ENCODE measurements at places on chromosomes 16 and 17.

- no peak for DNase-seq
Observed at GRCh38 chr16:11231367-11231970, 24.5 kb downstream of the SOCS1 start.

DNA sequence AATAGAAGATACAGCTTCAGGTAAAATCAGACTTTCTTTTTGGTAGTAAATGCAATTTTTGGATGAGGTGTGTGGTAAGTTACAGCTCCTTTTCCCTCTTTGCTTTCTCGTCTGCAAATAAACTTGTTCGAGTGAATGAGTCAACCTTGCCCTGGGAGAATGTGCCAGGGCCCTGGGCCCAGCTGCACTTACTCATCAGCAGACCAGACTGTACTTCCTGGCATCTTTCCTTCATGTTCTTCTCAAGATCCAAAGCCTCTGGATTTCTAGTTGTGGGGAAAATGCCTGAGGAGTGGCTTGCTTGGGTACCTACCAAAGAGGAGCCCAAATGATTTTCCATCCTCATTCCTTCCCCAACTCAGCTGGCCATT, 5.4 kb upstream of the G6PC1 start:
- DNase-seq = no peak

DNA sequence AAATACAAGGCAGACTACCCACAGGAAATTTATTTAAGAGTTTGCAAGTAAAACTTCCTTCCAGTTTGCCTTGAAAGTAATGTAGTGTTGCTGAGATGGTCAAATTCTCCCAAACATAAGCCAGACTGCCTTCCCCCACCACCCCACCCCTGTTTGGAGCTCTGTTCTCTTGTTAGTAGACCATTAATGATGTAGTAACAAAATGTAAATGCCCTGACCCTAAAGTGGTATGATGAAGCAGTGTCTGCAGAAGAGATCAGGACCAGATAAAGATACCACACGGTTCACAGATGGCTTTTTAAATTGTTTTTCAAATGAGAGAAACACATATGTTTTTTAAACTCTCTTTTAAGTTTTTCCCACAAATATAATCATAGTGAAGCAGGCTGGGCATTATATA, 136.4 kb upstream of the TMEM97 start:
- DNase-seq = no peak

- no peak for DNase-seq
Observed at GRCh38 chr17:36675250-36675649, 73.9 kb downstream of the MRM1 start.

DNA sequence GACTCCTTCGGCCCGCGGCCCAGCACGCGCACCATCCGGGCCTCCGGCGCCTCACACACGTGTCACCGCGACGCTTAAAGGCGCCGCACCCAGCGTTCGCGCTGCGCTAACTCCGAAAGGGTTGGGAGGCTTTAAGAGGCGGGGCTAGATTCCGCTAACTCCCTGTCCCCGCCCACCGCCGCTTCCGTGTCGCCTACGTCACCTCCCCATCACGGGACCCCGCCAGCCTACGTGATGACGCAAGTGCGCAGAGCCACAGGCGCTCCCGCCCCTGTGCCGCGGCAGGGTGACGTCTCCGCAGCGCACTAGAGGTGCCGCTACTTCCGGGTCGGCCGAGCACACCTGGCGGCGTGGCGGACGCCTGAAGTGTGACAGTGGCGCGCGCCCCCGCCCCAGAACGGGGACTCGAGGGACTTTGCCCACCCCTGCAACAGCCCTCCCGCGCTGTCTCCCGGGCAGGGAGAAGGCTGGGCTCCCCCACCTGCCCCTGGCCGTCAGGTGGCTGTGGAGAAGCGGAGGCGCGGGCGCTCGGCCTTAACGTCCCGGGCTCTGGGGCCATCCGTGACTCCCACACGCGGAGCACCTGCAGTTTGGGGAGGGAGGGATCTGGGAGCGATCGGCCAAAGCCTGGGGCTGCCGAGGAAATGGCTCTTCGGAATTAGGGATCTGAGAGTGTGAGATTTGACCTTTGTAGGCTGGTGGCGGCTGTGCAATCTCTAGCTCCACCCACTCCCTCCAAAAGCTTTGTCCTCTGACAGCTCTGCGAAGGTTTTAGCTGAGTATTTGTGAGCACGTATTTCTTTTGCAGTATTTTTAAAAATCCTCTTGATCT, at the start of gene USP36:
TSS of gene USP36 (minus strand) at position 35 of the 832 bp plus-strand sequence. CDS start 4,451 bp downstream, outside the sequence.
- peak; percentile 81 for DNase-seq

- DNase-seq = no peak
Observed at GRCh38 chr17:8479431-8479947, 43.8 kb downstream of the NDEL1 start.

DNA sequence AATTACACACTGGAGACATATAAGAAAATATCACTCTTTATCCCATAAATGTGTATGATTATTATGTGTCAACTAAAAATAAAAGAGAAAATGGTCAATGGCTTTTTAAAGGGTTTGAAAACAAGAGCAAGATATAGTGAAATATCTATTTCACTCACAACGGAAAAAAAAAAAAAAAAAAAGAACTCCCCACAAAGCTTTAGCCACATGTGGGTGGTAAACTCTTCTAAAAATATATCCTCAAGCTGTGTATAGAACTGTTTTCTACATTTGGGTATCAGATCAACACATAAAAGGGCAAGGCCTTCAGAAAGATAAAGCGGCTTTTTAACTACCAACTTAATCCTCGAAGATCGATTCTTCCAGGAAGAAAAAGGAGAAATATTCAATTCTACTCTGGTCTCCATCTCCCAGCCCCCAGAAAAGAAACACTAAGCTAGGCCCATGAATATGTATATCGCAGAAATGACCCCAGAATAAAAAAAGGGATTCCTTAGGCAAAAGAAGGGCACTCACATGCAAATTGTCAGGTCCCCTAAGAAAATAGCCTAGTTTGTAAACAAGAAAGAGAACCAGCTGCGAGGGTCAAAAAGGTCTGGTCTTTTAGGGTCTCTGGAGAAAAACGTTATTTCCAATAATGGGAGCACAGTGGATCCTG, 4.4 kb downstream of the LITAF start:
- DNase-seq = no peak

DNA sequence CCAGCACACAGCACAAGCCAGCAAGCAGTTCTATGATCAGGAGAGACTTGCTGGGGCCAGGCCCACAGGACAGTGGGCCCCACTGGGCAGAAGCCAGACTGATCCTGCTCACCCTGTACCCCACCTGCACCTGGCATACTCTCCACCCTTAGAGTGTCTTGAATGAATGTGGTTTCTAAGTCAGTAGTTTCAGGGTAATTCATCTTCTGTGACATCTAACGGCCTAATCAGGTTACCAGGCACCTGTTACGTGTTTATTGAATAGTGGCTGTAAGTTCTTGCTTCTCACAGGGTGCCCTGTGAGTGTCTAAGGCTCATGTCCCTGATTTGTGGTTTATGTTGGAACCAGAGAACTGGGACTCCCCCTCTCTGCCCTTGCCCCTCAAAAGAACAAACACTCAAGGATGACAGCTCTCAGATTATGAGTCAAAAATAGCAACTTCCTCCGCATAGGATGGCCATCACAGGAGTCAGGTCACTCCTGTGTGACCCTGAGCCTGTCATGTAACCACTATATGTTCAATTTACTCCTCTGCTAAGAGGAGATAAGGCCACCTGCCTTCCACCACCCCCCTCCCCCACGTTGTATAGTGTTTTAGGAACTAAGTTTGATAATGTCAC, 7.0 kb upstream of the OR2C1 start:
- DNase-seq = no peak

- no peak for DNase-seq
Observed at GRCh38 chr16:81547939-81548216, 103.3 kb downstream of the CMIP start.

DNA sequence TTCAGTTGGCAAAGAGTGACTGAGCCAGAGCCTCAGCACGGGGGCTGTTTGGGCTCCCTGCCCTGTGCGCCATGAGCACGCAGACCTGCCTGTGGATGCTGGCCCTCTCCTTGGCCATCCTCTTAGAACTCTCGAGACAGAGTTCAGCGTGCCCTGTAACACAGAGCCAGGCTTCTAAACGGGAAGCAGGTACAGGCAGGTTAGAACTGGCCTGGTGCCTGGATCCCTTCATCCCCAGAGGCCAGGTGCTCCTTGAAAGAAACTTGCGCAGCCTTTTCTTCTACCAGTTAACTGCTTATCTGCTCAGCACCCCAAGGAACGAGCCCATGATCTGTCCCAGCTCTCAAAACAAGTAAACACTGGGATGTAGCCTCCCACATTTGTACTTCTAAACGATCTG, 6.9 kb downstream of the CCNF start:
- DNase-seq = no peak

DNA sequence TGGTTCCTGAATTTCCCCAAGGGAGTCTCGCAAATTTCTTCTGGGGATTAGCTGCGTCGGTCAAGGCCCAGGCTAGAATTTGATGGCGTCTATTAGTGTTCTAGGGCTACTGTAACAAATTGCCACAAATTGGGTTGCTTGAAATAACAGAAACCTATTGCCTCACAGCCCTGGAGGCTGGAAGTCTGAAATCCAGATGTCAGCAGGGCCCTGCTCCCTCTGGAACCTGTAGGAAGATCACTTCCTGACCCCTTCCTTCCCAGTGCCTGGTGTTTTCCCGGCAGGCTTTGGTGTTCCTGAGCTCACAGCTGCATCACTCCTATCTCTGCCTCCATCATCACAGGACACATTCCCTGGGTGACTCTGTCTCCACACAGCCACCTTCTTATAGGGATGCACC, 24.4 kb downstream of the DHRS7C start:
- DNase-seq = no peak

- DNase-seq = no peak
Observed at GRCh38 chr17:57425903-57426880, 169.9 kb downstream of the MSI2 start.

DNA sequence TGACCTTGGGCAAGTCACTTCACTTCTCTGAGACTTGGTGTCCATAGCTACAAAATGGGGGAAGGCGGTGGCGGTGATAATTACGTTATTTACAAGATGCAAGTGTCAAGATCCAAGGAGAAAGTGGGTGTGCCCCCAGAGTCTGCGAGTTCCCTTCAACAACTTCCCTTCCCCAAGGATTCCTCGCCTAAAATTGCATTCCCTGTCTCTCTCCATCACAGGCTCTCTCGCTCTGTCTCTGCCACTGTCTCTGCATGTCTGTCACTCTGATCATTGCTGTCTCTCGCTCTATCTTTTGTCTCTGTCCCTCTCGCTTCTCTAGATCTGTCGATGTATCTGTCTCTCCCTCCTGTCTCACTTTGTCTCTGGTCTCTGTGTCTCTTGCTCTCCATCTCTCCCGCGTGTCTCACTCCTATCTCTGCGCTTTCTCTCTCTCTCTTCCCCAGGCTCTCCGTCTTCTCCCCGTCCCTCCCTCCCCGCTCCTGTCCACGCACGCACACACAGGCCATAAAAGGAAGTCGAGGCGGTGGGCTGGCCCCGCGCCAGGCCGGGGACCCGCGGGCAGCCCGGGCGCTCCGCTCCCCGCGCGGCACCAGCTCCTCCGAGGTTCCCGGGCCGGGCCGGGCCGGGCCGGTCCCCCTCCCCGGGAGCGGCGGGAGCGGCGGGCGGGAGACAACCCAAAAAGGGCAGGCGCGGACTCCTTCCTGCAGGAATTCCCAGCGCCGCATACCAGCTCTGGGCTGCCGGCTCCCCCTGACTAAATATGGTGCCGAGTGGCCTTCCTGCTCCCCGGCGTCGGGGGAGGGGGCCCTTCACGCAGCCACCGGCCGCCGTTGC, 1.1 kb upstream of the MYH11 start:
- no peak for DNase-seq

DNA sequence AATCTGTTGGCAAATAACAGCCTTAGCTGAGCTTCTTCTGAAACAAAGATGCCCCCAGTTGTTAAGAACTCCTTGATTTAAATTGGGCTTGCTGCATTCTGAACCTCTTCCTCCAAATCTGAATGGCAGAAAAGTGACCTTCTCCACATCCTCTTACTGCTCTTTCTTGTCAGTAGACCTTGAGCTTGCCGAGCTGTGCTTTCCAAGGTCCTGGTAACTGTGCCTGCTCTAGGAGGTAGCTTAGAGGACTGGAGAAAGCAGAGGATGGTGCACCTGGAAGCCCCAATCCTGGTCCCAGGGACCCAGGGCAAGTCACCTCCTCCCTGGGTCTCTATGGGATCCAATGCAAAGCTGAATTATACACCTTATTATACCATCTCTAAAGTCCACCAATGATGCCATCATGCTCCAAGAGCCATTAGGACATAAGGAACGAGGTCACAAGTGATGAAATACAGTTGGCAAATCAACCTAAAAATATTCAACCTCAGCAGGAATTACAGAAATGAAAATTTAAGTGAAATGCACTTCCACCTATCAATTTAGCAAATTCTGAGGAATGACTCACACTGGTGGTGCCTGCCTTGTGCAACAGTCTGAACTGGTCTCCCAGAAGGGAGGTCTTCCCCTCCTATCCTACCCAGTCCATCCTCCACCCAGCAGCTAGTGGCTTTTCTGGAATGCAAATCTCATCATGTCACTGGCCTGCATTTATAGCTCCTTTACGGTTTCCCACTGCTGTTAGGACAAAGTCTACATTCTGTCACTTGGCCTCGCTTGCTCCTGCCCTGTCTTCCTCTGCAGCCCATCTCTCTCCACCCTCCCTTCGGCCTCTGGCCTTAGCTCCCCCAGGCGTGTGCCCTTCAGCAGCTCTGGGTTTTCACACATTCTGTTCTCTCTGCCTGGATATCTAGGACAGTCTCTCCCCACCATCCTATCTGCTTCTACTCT, 36.6 kb downstream of the TOM1L2 start:
- DNase-seq = no peak

DNA sequence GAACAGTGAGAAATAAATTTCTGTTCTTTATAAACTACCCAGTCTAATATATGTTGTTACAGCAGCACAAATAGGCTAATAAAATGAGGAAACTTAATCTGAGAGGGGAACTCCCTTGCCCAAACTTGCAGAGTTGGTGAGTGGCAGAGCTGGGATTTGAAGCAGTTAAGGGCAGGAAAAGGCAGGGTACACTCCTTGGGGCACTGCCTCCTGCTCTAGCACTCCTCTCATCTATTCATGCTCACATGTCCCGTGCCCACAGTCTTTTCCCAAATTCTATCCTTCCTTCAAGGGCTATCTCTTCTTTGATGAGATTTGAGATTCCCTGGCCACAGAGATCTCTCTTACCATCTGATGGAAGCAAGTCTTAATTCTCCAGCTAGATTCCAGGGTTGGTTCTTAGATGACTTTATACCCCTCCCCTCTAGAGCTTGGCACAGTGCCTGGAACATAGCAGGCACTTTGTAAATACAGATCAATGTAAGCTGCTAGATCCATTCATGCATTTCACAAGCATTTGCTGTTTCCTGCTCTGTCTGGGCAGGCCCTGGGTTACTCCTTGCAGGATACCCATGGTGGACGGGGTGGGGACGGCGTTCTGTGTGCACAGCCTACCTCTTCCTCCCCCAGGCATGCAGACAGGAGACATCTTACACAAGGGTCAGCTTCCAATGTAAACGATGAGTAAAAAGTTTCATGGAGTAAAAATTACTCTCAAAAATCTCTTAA, 39.2 kb upstream of the ABCC12 start:
- no peak for DNase-seq
